ENCODE measurements at places on chromosomes 12 and 14.

DNA sequence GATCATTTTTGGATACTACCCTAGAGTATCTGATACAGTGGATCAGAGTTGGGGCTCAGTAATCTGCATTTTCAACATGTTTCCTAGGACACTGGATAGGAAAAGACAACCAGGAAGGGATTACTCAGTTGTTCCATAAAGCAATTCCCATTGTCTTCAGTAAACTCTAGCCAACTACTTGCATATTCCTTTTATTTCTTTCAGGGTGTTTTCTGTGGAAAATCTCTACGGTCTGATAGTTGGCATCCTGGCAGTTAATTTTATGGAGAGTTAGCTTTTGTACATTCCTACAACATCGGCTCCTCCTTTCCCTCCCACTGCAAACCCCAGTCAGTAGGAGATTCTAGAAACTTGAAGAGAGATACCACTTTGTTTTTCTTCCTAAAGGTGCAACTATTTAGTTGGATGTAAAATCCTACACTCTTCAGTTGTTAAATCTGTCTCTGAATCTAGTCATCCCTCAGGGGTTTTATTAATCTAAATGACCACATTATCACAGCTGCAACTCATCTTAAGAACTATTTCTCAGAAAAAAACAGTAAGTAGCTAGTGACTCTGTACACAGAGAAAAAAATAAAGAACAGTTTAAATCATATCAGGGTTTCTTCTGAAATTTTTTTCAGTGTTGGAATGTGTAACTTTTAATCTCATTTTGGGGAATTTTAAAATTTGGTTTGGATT, 103.9 kb downstream of the PDE3A start:
- no peak for DNase-seq

DNA sequence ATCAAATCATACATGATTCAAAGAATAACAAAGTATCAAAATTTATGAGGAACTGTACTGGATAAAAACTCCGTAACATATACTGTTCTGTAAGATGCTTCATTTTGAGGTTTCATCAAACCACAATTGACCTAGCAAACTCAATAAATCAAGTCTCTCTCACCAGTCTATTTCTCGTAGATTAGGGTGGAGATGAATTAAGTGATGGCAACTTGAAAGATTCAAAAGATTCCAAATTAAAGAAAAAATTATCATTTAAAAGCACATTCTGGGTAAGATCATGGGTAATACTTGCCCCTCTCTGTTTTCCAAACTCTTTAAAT, 74.4 kb downstream of the PAPLN start:
- DNase-seq, result no peak

- DNase-seq, result no peak
Observed at GRCh38 chr14:94474581-94475031, 1.4 kb downstream of the SERPINA9 start.

DNA sequence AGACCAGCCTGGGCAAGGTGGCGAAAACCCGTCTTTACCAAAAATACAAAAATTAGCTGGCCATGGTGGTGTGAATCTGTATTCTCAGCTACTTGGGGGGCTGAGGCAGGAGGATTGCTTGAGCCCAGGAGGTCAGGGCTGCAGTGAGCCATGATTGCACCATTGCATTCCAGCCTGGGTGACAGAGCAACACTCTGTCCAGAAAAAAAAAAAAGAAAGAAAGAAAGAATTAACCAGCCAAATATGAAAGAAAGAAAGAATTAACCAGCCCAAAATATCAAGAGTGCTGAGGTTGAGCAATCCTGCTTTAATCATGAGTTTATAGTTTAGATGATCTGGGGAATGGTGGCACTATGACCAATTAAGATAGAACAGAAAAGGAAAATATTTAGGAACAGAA, 3.5 kb upstream of the ACTN1 start:
- no peak for DNase-seq

DNA sequence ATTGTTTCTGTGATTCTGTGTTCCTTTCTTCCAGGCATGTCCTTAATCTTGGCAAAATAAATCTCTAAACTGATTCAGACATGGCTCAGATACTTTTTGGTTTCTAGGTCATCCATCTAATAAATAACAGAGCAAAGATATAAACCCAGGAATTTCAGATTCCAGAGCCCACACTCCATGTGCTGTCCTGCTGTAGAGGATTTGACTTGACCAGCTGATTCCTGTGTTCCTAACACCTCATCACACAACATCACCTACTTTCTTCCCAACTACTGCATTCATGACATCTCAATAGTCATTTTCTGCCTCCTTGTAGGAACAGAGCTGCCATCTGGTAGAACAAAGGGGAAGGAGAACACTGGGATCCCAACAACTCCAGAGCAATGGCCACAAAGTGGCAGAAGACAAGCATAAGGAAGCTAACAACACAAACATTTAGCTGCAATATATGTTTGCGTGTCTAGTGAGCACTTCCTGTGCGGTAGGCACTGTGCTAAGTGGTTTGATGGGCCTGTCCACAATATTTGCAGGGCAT, 91.9 kb upstream of the OVCH1 start:
- DNase-seq, result no peak

DNA sequence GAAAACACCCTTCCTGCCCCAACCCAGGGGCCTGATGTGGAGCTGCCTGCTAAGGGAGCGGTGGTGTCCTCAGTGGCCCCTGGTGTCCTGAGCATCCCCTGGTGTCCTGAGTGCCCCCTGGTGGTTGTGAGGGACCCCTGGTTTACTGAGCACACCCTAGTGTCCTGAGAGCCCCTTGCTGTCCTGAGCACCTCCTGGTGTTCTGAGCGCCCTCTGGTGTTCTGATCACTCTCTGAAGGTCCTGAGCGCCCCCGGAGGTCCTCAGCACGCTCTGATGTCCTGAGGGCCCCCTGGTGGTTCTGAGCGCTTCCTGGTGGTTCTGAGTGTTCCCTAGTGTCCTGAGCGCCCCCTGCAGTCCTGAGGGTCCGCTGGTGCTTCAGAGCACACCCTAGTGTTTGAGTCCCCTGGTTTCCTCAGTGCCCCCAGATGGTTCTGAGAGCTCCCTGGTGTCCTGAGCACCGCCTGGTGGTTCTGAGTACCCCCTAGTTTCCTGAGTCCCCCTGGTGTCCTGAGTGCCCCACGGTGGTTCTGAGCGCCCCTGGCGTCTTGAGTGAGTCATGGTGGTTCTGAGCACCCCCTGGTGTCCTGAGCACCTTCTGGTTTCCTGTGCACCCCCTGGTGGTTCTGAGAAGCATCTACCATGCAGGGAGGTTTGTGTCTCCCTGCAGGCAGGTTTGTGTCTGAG, 1004.2 kb downstream of the TMEM121 start:
- peak; percentile 4 for DNase-seq

DNA sequence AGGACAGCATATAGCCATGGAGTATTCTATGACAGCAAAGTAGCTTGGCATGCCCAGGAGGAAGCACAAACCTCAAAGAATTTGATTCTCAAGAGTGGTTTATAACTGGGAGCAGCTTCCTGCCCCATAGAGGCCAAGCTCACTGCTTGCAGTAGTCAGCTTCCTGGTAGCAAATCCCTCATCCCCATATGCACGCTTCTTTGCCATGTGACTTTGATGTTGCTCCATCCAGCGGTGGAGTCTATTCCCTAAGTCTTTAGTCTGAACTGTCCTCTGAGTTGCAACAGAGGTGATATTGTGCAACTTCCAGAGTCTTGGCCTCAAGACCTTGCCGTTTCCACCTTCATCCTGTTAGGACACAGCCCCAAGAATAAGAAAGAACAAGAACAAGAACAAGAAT, 996.8 kb upstream of the TMEM132C start:
- no peak for DNase-seq

DNA sequence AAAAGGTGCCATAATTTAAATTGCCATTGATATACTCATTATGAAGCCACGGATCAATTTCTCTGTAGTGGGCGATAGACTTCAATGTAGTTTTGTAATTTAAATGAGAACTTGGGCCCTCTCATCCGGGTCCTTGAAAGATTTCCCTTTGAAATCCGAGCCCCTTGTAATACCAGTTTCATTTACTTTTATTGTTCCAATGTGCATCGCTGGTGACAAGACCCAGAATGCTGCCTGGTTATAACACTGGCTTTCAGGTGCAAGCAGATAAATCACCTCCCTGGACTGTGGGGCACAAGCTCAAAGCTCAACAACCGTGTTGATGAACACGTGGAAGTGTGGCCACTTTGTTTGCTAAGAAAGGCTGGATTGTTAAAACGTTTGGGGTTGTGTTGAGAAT, 68.9 kb upstream of the FZD10 start:
- DNase-seq, result no peak

- no peak for DNase-seq
Observed at GRCh38 chr12:56013482-56013881, 7.4 kb upstream of the IKZF4 start.

GRCh38 chr12:1880876-1881275, 37.6 kb downstream of the CACNA2D4 start:
- DNase-seq, result no peak

DNA sequence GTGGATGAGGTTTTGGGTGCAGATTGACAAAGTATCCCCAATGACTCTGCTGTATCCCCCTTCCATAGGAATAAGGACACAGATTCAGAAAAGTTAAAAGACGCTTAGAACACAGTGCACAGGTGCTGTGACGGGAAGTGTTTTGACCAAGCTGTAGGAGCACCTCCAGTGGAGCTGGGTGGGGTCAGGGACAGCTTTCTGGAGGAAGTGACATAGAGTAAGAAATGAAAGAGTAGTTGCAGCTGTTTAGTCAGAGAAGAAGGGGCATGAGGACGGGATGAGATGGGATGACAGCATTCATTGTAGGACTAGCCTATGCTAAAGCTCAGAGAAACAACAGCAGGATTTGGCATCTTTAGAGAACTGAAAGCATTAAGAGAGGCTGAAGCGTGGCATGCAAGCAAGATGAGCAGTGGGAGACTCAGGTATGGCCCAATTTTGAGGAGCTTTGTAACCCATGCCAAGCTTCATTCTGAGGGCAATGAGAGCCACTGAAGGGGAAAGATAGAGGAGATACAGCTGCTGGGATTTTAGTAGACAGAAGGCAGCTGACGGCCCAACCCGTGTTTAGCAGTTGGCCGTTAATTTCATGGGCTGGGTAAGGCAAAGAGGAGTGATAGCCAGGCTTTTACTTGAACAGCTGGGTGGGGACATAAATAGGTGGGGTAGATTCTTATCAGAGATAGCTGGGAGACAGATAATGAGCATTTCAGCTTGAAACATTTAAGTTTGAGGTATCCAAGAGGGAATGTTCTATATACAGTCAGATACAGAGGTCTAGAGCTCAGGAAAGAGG, 131.8 kb upstream of the KRAS start:
- no peak for DNase-seq

- DNase-seq, result peak; percentile 78
Observed at GRCh38 chr12:117494833-117495655, 133.6 kb upstream of the NOS1 start.

- peak; percentile 15 for DNase-seq
Observed at GRCh38 chr12:93366422-93366821, 11.3 kb upstream of the NUDT4 start.

DNA sequence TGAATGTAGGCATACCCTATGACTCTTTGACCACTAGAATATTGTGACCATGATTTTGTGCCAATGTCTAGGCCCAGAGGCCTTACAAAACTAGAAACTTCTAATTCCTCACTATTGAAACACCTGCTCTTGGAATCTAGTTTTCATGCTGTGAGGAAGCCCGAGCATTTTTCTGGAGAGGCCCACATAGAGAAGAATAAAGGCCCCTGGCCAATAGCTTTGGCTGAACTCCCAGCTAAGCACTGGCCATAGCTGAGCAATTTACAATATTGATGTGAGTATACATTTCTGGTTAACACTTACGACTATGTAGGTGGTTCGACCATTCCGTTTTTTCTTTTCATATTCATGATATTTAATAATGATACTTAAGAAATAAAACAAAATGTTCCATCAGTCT, 190.3 kb downstream of the KCNH5 start:
- no peak for DNase-seq

GRCh38 chr12:75628916-75629315, 117.5 kb upstream of the KRR1 start:
- DNase-seq, result no peak

GRCh38 chr12:56894698-56895368, 39.4 kb downstream of the SDR9C7 start:
- DNase-seq, result no peak

GRCh38 chr12:4579305-4580102, 17.5 kb downstream of the DYRK4 start:
- DNase-seq, result peak; percentile 87

- DNase-seq, result no peak
Observed at GRCh38 chr12:114123108-114123507, 157.0 kb upstream of the RBM19 start.

DNA sequence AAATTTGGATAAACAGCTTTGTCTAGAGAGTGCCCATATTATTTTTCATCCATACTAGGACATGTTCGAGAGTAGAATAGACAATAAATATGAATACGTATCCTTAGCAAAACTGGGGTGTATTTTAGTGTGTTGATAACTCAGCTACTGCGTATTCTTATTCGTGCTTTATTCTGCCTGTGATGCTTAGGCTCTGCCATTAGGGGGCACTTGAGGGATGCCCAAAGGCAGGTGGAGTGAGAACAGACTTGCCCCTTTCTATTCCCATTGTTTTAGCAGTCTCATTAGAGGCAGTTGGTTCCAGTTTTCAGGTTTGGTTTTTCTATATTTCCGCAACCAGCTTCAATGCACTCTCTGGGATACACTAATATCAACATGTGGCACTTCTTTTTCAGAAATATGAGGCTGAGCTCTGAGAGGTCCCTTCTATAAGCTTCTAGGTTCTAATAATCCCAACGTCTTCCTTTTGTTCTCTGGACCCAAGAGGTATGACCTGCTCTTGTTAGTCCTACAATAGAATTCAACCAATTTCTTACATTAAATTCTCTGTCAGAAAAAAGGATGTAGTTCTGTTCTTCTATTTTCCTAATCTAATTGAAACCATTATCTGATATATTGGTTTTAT, 985.7 kb upstream of the FBXO33 start:
- DNase-seq, result peak; percentile 68

GRCh38 chr12:128259556-128260070, 7.4 kb upstream of the TMEM132C start:
- peak; percentile 82 for DNase-seq

DNA sequence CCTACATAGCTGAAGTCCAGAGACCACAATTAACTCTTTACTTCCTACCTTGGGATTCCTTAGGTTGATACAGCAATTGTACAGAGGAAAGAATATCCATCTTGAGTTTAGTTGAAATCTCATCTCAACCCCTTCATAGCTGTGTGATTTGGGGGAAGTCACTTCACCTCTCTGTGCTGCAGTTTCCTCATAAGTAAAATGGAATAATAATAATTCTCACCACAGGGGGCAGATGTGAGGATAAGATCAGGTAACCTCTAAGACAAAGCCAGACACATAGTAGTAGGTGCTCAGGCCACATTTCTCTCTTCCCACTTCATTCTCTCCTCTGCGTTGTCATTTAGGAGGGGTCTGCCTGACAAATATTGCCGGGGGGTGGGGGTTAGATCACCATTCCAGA, 6.7 kb downstream of the FOXN4 start:
- DNase-seq, result peak; percentile 68

GRCh38 chr14:90276646-90277367, 20.5 kb downstream of the PSMC1 start:
- peak; percentile 57 for DNase-seq

DNA sequence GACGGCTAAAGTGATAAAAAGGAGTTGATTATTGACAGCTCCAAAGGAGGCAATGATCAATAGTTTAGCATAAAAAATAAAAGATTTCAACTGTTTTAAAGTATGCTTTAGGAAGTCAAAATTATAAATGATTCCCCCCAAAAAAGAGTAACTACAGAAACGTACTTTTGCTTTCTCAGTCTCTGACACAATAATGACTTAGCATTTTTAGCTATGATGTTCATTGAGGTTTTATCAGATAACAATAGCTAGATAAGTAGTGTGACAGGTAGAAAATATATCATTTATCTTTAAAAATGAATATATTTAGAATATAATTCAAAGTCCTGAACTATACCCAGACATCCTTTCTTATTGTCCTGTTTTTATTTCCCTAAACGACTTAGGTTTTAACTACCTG, 352.9 kb downstream of the SOX5 start:
- no peak for DNase-seq
